ENCODE measurements at places on chromosomes 13 and 19. TPM values are rescaled to one million over a fixed set of nuclear protein-coding genes. Genes with fewer than 3 reads are reported as not detected.

Gene EML2
- total RNA-seq = 136 TPM

GRCh38 chr19:19226663-19227062 lies 14.9 kb downstream of the NCAN start:
- DNase-seq = no peak

Gene CA11
- total RNA-seq = 8.8 TPM

DNA sequence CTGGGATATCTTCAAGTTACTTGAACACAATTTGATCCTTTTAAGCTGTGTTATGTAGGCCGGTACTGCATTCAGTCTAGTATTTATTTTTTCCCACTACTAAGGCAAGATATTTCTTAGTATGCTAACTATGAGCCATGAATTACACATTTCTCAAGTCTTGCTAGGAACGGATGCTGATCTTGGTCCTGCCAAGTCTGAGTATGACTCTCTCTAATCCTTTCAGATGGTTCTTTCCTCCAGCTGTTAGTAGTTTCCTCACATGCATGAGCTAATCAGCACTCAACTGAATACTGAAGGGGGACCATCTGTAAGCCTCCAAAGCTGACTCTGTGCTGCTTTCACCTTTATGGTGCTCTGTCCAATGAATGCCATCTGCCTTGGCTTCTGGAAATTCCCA lies 460.3 kb downstream of the KCTD12 start:
- DNase-seq = no peak

Gene ZNF100
- total RNA-seq = 16.5 TPM

Gene PABPC3
- total RNA-seq = 0.38 TPM

GRCh38 chr19:11242025-11242424 lies 2.6 kb downstream of the ANGPTL8 start:
- DNase-seq = no peak

GRCh38 chr13:30567072-30567471 lies 50.6 kb upstream of the USPL1 start:
- DNase-seq = no peak

Gene INSL3
- 9.4 TPM for total RNA-seq

Gene CLEC4G
- total RNA-seq = not detected

DNA sequence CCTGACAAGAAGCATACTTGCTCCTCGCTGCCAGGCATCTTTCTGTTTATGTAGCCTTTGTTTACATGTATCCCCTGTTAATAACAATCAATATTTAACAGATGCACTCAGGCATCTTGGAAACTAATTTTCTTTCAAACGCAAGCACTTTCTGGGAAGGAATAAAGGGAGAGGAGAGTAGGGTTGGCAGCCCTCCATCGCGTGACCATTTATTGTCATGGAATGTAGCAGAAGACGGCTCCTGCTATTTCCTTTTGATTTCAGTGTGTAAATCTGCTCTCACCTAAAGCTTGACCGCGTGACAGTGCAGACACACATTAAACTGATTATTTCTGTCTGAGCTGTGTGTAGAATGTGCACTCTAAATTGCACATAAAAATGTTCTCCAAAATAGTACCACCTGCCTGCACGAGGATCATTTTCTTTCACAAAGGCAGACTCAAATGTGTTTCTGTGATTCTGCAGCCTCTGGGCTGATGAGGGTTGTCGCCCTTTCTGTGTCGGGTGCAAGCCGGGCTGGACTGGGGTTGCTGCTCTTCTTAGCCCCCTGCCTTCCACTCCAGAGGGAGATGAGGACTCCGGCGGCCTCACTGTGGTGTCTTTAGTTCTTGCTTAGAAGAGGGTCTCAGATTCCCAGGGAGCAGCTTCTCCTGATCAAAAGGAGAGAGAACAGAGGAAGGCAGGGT lies 223.5 kb upstream of the MAB21L1 start:
- DNase-seq = no peak

Gene NLRP12
- not detected for total RNA-seq

Data from activated T-cell treated with anti-CD3 and anti-CD28 coated beads, Interleukin-2, amount 50 U/mL, for 4 hours (primary cell).